ENCODE measurements at places on chromosomes 12 and 14.

DNA sequence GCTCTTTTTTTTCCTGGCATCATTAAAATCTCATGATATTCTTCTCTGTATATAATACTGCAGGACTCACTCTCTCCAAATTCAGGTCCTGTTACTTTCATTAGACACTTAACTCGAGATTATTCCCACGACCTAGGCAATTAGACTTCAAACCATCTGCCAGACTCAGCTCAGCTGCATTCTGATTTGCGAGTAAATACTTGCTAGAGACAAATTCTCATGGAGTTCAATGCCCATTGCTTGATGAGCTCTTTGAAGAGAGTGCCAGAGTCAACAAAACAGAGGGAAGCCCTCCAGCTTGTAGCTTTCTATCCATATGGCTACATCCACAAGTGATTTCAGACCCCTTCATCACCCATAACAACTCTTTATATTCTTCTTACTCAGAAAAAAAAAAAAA is 88.3 kb downstream of the GTF2A1 start:
- no peak for DNase-seq

DNA sequence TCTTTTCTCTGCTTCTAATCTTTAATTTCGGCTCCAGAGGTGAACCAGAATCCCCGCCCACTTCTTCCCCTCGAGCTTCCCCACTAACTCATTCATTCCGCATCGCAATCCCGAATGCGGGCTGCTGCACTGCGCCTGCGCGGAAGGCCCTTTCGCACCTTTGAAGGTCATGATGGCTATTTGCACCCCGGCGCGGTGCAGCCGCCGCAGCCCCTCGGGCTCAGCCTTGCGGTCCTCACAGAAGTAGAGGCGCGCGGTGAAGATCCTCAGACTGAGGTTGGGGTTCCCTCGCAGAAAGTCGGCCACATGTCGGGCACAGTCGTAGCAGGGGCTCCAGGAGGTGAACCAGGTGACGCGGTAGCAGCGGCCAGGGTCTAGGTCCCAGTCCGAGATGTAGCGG is 7.6 kb downstream of the AICDA start:
- no peak for DNase-seq

DNA sequence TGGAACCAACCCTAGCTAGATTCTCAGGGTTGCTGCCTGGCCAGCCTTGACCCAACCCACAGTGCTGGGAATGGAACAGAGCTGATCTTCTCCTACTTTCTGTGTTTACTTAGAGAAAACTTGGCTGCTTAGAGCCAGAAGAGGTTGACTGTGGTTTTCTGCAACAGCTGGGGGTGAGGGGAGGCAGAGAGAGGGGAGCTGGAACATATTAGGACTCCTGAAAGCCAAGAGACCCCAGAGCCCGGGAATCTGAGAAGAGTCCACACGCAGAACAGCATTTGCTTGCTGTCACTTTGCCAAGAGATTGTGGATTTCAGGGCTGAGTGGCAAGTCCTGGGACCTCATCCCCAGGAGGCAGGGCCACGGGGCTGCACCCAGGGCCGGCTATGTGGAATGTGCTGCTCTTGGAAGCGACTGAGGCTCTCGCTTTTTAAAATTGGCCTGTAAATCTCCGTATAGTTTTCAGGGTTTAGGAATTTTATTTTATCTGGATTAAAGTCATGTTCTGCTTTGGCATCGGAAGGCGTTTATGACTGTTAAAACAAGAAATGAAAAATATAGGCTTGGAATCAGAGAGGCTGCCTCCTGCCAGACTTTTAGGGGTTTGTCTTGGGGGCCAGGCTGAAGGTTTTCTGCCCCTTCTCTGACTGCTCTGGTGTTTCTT is 22.3 kb upstream of the MED13L start:
- no peak for DNase-seq

GRCh38 chr12:69070319-69071090 is 137.5 kb upstream of the CPM start:
- DNase-seq, result no peak

- DNase-seq, result no peak
These were observed 65.3 kb downstream of the KLHL28 start for GRCh38 chr14:44896275-44897040.

DNA sequence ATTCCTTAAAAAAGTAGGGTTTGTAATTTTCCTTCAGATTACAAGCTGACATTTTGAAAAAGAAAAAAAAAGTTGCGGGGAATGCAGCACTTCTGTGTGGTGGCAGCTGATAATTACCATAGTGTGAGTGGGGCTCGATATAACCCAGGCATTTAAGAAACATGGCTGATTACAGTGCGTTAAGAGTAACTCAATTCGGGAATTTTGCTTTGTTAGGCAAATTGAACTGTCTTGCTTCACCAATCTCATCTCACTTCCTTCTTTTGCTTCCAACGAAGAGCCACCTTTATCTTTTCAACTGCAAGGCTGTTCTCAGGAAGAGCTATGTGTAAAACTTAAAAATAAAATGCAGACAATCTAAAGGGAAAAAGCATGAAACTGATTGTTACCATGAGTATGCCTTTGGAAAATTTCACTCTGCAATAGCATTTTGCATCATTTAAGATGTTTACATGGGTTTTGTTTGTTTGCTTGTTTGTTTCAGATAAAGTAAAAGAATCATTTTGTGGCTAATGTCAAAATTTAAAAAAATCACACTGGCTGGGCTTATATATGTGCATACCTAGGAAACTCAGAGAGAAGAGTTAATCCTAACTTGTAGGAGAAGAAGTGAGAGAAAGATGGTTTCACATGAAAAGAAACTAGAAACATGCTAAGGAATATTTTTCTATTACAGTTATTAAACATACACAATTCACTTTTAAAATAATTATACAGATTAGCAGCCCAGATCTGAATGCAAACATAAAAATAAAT is 295.9 kb upstream of the ATP2B1 start:
- DNase-seq, result no peak

GRCh38 chr14:101175731-101176534 is 272.4 kb upstream of the RTL1 start:
- no peak for DNase-seq

DNA sequence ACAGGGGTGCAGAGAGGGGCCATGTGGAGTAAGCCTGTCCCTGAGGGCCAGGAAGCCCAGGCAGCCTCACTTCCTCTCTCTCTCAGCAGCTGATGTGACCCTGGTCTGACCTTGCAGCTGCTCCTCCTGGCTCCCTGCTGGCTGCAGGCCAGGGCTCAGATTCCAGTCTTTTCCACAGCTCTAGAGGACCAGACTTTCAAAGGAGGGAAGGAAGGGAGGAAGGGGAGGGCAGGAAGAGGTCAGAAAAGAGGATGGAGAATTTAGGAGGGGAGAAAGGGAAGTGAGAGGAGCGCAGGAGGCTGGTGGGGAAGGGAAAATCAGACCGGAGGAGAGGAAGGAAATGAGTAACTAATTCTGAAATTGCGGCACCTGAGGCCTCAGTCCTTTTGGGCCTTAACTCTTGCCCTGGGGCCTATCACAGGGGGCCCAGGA is 40.9 kb upstream of the VASH1 start:
- DNase-seq, result no peak

GRCh38 chr12:46486588-46486987 is 114.0 kb upstream of the SLC38A2 start:
- DNase-seq, result no peak

DNA sequence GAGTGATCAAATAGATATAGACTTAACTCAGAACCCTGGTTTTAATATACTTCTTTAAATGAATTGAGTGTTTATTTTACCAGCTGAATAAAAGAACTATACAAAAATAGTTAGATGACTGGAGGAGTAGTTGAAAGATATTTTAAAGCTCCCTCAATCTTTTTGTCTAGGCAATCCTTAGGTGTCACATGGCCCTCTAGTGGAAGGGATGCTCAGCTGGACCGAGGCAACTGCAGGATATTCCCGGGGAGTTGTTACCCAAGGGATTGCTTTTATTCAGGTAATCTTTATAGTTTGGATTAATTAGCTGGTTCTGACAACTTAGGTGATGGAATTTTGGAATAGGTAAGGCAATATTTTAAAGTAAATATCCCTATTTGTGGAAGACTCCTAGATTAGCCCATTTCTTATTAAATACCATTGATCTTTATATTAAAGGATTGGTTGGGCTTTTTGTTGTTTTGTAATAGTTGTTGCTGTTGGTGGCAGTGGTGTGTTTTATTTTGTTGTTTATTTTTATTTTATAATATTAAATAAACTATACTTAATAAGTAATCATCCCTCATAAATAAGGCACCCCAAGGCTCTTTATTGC is 57.1 kb downstream of the ZDHHC17 start:
- DNase-seq, result no peak

- DNase-seq, result no peak
These were observed 19.9 kb upstream of the GPR68 start for GRCh38 chr14:91264151-91265150.

DNA sequence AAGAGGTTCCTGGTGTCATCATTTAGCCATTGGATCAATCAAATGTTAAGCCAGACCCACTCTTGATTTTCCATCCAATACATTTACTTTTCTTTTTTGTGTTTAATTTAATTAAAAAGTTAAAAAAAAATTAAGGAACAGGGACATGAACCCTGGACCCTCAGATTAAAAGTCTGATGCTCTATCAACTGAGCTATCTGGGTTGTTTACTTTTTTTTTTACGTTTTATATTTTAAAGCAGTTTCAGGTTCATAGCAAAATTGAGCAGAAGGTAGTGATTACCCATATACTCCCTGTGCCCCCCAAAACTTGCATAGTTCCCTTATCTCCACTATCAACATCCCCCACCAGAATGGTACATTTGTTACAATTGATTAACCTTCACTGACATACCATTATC is 3.0 kb upstream of the ACOT4 start:
- DNase-seq, result no peak

DNA sequence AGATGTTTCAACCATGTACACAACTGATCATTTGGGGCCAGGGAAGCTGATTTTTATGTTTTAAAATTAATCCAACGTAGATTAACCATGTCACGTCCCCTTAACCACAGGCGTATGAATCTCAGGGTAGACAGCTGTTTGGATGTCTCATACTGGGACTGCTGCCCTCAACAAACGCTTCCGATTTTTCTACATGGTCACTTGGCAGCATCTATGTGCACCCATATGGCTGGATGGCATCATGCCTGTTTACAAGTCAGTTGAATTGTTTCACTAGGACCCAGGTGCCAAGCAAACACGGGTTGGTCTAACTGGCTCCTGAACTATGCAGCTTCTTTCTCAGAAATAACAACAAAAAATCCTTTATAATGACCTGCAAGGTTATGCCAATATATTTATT is 393.8 kb downstream of the NPAS3 start:
- DNase-seq, result no peak

GRCh38 chr12:115324949-115325593 is 641.1 kb upstream of the TBX3 start:
- DNase-seq, result no peak

- DNase-seq, result no peak
These were observed 62.1 kb downstream of the ADGRD1 start for GRCh38 chr12:131015581-131016337.

DNA sequence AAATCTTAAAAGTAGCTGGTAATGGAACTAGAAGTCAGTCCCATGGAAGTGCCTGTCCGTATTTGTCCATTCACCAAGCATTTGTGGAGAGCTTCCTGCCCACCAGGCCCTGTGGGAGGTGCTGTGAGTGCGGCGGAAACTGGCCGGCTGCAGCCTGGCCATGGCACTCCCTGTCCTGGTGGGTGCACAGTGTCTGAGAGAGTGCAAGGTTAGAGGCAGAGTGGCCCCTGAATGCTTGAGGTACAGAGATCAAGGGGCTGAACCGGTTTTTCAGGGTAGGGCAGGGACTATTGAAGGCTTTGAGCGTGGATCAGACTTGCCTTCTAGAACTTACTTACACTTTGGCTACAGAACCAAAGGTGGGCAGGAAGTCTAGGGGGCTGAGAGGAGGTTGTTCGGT is 92.9 kb downstream of the ESR2 start:
- no peak for DNase-seq

- no peak for DNase-seq
These were observed 29.7 kb upstream of the SAV1 start for GRCh38 chr14:50697659-50698290.

DNA sequence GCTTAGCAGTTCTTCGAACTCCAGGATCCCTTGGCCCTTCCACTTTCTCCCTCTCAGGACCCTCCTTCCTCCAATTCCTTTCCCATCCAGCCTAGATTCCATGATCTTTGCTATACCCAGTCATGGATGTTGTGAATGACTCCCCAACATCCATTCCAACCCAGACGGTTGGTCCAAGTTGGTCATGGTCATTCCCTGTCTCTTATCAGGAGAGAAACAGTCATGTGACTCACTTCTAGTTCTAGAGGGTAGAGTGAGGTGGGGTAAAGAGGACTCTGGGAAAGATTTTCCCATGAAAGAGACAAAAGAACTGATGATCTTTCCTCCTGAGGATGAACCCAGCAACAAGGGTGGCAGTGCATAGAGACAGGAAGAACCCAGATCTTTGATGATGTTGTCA is 9.2 kb upstream of the P2RX7 start:
- no peak for DNase-seq
